ENCODE measurements at places on chromosomes 7 and 10.

DNA sequence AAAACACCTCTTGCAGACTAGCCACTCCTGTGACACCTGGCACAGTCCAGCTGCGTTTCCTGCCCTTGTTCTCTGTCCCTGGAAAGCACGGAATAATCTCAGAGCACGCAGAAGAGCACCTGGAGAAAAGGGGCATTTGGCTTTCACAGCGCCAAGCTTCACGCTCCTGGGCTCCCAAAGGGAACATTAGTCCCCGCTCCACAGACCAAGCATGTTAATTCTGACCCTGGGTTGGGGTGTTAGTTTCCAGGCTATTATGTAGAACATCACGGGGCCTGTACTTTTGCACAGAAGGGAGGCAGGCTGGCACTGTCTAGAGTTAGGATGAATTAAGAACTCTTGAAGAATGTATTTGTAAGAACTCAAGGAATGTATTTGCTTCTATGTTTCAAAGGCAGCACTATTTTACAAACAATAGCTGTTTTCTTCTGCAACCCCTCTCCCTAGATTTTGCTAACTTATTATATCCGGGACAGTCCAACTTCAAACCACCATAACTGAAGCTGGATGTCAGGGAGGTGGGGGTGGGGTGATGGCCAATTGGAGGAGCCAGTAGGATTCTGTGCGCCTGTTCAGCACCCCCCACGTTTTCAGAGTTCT is 62.2 kb upstream of the TRIM8 start:
- DNase-seq: no peak

DNA sequence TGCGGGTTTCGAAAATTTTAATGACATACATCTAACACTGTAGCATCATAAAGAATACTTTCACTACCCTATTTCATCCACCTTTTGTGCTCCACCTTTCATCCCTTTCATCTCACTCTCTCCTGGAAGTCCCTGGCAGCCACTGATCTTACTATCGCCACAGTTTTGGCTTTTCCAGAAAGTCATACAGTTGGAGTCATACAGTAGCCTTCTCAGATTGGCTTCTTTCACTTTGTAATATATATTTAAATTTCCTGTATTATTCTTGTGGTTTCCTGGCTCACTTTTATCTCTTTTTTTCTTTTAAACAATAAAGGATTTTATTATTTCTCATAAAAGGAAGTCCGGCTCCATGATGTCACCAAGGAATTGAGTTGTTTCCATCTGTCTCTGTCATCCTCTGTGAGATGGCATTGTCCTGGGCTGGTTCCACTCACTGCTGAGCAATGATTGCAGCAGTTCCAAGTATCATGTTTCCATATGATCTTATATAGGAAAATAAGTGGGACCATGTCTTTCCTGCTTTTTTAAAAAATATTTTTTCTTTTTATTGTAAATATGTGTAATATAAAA is 626.3 kb downstream of the POM121L12 start:
- DNase-seq: no peak

DNA sequence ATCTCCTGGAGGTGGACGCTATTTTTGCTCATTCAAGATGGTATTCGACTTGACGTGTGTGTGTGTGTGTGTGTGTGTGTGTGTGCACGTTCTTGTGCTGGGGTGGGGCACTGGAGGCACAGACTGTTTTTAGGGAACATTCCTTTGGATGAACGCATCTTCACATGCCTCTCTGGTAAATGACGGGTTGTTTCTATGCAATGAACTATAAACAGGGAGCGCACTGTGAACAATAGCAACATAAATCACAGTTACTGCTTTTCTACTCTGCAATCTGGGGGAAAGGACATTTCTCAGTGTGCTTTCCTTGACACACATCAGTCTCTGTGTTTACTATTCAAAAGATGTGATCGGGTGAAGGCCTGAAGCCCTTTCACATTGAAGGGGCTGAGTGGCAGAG is 120.1 kb upstream of the PITRM1 start:
- no peak for DNase-seq

DNA sequence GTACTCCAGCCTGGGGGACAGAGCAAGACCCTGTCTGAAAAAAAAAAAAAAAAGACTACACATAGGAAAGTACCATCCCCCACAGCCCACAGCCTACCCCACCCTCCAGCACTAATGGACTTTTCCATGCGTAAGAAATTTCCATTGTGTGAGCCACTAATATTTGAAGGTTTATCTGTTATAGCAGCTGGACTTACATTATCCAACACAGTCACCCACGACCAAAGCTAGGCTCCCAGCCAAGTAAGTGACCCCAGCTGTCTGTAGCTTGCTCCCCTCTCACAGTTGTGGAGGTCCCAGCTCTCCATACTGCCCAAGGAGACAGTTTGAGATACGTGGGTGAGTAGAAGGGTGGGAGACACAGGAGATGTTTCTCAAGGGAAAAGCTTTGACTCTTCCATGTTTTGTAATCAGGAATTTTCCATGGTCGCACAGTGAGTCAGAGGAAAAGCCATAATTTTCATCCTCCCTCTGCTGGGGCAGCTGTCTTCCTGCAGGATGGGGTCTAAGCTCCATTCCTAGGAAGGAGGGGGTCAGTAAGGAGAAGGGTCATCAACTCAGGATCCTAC is 57.4 kb downstream of the CAV1 start:
- DNase-seq: no peak

DNA sequence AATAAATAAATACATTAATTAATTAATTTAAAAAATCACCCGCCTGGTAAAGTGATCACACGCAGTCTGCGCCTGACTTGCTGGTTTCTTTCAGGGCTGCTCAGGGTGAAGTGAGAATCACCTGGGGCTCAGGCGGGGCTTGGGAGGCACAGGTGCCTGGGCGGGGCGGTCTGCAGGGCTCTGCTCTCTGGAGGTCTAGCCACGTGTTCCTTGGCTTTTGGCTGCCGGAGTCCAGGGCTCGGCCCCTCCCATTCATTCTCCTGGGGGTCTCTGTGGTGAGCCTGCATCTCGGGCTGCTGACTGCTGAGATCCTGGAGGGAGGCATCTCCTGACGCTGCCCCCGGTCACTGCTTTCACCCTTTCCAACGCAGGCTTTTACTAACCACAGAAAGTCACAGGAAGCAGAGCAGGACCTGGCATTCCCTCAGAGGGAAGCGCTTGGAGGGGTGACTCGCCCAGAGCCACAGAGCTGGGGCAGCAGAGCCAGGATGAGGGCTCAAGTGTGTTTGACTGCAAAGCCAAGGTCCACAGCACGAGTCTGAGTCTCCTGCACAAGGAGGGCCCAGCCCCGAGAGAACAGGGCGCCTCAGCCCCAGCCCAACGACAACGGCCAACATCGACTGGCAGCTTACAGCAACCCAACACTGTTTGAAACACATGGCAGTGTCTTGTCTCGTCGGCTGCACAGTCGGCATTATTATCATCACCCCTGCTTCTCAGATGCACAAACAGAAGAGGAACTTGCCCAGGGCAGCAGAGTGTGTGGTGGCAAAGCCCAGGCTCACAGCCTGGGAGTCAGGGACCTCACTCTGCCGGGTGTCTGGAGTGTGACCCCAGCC is 22.4 kb upstream of the MNX1 start:
- no peak for DNase-seq

DNA sequence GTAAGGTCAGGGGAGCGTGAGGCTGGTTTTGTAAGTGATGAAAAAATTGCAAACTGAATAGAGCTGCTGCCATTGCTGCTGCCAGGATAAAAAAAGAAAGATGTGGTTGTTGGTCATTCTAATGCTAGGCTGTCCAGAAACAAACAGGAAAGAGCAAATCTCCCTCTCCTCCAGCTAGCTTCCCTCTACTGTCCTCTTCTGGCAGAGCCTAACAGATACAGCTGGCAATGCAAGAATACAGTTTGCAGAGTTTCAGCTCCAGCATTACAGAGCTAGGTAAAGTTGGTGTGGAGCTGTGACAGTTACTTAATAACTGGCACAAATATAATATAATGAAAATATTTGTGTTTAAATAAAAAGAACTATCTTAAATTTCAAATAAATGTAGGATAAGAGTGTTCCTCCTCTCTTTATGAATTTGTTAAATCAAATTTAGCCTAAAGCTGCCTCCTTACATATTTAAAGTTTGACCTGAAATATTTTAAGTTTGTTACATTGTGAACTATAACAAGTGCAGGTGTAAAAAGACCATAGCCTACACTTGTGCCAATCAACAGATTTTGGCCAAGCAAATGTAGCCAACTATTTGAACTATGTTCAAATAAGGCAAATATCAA is 407.7 kb downstream of the SH2D4B start:
- no peak for DNase-seq

GRCh38 chr10:31140716-31141115 is 109.1 kb upstream of the ZNF438 start:
- DNase-seq: no peak

GRCh38 chr10:20963721-20964595 is 66.8 kb upstream of the NEBL start:
- no peak for DNase-seq

GRCh38 chr7:40509287-40509996 is 374.6 kb downstream of the SUGCT start:
- DNase-seq: no peak

DNA sequence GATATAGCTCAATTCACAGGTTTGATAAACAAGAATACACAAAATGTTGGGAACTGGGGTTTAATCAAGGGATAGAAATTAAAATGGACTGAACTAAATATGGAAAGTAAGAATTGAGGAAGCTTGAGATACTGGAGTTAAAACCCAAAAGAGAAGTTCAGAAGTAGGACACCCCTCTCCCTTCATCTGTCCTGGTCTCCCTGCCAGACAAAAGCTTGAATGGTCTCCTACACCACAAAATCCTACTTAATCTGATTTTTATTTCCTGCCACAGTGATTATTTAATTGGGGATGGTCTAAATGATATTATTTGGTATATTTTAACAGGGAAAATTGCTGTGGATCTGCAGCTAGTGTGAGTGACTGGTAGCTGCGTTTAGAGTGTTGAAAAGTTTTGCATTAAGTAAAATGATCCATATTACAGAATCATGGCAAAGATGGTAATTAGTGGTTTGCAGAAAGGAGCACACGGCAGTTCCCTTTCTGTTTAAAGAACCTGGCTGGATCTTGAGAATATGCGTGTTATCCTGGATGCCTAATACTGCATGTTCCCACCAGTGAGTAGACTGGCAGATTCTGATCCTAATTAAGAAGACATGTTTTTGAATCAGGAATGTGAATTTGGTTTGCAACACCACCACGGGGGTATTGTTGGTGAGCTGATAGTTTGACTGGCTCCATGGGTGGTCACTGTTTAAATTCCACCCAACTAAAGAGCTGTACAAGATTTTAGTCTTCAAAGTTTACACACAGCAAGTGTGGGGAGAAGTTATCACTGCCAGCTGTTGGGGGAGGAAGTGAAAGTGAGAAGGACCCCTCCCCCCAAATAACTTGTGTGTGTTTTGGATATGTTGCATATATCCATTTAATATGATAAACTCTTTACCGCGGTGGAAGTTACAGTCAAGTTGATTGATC is 5.5 kb downstream of the RBM20 start:
- no peak for DNase-seq

GRCh38 chr7:96178581-96178980 is 143.3 kb downstream of the SLC25A13 start:
- no peak for DNase-seq

- DNase-seq: no peak
Measured at GRCh38 chr7:17490825-17491224, 192.4 kb downstream of the AHR start.

GRCh38 chr10:131670341-131670740 is 230.5 kb upstream of the PPP2R2D start:
- DNase-seq: no peak

- no peak for DNase-seq
Measured at GRCh38 chr10:107427016-107427415, 262.5 kb upstream of the SORCS1 start.

DNA sequence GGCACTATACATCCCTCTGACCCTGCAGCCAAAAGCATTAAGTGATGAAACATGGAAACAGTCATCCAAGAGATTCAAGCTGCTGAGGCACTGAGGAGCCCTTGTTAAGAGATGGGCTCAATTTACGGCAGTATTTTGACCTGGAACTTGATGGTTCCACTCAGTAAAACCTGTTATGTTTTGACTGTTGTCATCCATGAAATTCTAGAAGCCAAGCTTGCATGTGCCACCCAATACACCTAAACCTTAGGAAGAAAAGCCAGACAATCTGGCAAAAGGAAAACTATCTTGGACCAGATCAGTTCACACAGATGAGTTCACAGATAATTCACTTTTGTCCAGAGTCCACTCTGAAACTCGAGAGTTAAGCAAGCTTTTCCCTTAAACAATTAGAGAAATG is 53.2 kb downstream of the ICA1 start:
- no peak for DNase-seq

GRCh38 chr7:157612009-157612663 is 275.3 kb downstream of the DNAJB6 start:
- DNase-seq: no peak

GRCh38 chr7:141416650-141417270 is 134.4 kb upstream of the AGK start:
- no peak for DNase-seq

GRCh38 chr10:93357680-93358079 is 124.5 kb downstream of the MYOF start:
- peak; percentile 16 for DNase-seq

- no peak for DNase-seq
Measured at GRCh38 chr7:90657481-90657880, 61.4 kb downstream of the CDK14 start.

GRCh38 chr7:128155100-128155740 is 85.9 kb upstream of the LEP start:
- no peak for DNase-seq

GRCh38 chr7:148674689-148675088 is 24.0 kb upstream of the CUL1 start:
- DNase-seq: no peak

DNA sequence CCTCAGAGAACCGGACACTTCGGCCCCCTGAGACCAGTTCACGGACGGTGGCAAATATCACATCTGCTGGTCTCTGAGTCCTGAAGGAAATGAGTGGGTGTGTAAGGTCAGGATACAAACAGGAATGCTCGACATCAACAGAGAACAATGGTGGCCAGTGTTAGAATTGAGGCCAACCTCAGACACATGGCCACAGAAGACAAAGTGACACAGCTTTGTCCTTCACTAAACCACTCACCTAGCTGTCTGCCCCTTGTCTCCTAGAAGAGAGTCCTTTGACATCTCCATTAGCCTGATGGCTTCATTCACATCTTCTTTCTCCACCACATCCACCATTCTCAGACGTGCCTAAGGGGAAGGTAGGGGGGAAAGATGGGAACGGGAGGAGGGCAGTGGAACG is 4.3 kb downstream of the COPS6 start:
- no peak for DNase-seq

DNA sequence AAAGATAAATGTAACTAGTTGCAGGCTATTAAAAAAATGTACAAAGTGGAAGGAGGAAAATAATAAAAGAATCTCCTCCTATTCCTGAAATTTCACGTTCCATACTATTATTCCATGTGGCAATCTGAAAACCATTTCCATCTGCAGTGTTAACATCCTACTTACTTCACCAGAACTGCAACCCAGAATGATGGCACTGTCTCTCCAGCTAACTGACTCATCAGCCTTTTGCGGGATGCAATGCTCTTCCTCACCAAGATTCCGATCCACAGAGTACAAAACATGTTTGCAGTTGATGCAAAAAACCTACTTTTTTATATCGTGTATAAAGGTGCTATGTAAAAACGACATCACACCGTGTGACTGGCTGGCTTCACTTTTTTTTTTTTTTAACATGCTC is 50.8 kb downstream of the ESYT2 start:
- no peak for DNase-seq

GRCh38 chr7:120740348-120740747 is 117.6 kb downstream of the TSPAN12 start:
- no peak for DNase-seq
